ENCODE measurements at places on chromosomes 1 and 21.
A peak's percentile ranks its signal among the peaks of the same experiment; 100 is the strongest.

DNA sequence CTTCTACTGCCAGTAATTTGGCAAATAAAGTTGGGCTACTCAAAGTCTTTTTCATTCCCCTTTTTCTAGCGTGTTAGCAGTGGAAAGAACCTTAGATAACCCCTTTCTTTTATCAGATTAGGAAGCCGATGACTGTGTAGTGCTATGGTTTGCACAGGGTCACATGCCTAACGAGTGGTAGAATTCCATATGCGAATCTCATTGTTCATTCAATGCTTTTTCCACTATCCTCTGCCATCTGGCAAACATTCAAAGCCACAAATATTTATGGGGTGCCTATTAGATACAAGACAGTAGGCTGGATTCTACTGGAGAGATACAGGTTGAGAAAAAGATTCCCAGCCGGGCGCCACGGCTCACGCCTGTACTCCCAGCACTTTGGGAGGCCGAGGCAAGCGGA lies 14.9 kb upstream of the IER5 start:
- H3K27ac ChIP-seq: no peak overlapping the region
- H3K4me1 ChIP-seq: peaks cover 4% of the 10 kb centered on the region
- peaks cover 3% of the 10 kb centered on the region for H3K36me3 ChIP-seq
- no peak for DNase-seq
- peaks cover 12% of the 10 kb centered on the region for H3K27me3 ChIP-seq
- no peak overlapping the region for H3K4me3 ChIP-seq

DNA sequence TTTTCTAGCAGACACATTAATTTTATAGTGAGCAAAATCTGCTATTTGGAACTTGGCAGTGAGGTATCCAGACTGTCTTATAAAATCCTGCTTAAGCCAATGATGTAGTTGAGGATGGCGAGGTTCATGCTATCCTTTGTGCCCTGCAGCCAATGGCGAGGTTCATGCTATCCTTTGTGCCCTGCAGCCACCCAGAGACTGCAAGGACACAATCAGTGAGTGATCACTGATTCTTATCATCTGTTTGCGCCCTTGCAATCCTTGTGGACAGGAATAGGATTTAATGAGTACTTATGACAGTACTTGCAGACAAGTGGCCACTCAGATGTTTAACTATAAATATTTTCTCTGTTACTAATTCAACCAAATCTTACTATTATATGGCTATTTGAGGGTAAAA lies 112.6 kb downstream of the EIF4G3 start:
- peaks cover 13% of the 10 kb centered on the region for H3K36me3 ChIP-seq
- peaks cover under 1% of the 10 kb centered on the region for H3K4me1 ChIP-seq
- DNase-seq: no peak

- H3K4me3 ChIP-seq: no peak overlapping the region
- peaks cover 38% of the 10 kb centered on the region for H3K36me3 ChIP-seq
- H3K27ac ChIP-seq: no peak overlapping the region
- H3K27me3 ChIP-seq: no peaks in the 10 kb centered on the region
- H3K4me1 ChIP-seq: peaks cover 10% of the 10 kb centered on the region
Observed at GRCh38 chr21:33278721-33279120, 12.6 kb downstream of the IL10RB start.

GRCh38 chr1:59994302-59995198 lies 68.0 kb upstream of the CYP2J2 start:
- DNase-seq: no peak
- H3K4me1 ChIP-seq: no peaks in the 10 kb centered on the region
- no peak overlapping the region for H3K4me3 ChIP-seq
- H3K27ac ChIP-seq: no peak overlapping the region
- peaks cover 12% of the 10 kb centered on the region for H3K27me3 ChIP-seq
- no peaks in the 10 kb centered on the region for H3K36me3 ChIP-seq

- no peak overlapping the region for H3K27ac ChIP-seq
- H3K4me1 ChIP-seq: no peaks in the 10 kb centered on the region
- DNase-seq: no peak
- H3K4me3 ChIP-seq: no peak overlapping the region
Observed at GRCh38 chr1:36975642-36976041, 58.7 kb downstream of the GRIK3 start.

DNA sequence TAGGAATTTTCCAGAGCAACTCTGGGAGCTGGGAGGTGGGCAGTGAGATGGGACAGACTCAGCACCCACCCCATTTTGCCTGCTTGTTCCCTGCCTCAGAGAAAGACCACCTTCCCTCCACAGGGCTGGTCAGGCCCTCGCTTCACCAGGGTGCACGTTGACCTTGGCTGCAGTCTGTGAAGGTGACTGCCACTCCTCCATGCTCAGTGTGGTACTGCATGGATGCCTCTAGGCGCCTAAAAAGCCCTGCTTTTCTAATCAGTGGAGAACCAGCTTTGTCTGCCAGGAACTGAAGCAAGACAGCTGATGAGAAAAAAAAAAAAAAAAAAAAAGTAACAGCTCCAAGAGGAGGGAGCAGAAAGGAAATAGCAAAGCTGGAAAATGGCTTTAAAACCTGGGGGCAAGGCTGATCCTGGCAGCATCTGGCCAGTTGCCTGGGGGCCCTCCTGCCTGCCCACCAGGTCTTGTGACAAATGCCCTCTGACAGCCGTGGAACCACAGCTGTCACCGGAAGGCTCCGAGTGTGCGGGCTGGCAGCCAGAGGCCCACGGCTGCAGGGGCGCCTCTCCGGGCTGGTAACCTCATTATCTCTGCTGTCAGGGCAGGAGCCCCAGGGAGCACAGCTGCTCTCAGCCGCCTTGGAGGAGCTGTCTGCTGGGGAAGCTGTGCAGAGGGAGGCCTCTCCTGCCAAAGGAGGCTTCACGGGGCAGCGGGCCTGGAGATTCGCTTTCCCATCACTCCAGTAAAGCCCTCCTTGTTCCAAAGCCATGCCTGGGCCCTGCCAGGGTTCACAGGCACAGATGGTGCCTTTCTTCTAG lies 13.7 kb downstream of the KIAA1614 start:
- H3K27me3 ChIP-seq: peaks cover 21% of the 10 kb centered on the region
- no peak for DNase-seq
- H3K36me3 ChIP-seq: peaks cover 3% of the 10 kb centered on the region

DNA sequence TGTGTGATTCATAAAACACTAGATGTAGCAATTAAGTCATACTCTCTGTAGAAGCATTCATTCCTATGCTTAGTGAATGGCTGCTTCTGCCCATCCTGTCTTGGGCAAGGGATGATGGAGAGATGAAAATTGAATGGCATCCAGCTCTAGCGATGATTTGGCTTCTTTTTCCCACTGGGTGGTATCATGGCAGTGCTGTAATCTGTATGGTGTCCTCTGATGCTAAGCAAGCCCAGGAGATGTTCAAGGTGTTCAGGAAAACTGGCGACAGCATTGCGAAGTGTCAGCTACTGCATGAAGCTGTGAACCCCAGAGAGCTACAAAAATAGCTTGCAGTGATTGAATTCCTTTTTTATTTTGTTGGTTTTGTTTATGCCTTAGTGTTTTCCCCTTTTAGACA lies 48.9 kb upstream of the LEPR start:
- no peak for DNase-seq
- no peak overlapping the region for H3K27ac ChIP-seq
- peaks cover 4% of the 10 kb centered on the region for H3K27me3 ChIP-seq
- no peak overlapping the region for H3K4me3 ChIP-seq
- no peaks in the 10 kb centered on the region for H3K4me1 ChIP-seq
- H3K36me3 ChIP-seq: no peaks in the 10 kb centered on the region

DNA sequence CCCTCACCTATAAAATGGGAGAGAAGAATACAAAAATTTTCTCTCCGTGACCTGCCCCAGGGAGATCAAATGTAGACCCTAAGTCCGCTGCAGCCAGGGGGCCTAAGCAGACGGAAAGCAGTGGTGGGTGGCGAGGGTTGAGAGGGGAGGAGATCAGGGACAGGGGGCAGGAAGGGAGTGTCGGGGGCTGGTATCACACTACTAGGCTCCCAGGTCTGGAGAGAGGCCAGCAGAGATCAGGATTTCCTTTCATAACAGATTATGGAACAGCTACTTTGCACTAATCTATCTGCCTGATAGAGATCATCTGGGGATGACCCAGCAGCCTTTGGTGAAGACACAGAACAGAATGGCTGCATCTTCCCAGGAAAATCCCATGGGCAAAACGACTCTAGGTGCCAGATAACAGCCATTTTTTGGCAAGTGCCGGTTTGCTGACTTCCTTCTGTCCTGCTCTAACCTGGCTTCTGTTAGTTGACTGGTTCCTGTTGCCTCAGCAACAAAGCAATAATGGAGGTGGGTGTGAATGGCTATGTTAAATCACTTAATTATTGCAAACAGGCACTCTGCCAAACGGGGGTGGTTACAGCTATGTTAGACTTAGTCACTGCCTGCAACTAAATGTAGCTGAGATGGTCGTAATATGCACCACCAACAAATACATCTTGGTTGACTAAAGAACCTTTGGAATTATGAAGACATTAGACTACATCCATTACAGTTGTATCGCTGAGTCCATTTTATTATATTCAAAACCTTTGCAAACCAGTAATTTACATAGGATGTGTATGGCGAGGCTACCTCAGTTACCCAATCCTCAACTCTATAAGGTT lies 30.0 kb upstream of the EPS8L3 start:
- DNase-seq: no peak
- peaks cover 12% of the 10 kb centered on the region for H3K27me3 ChIP-seq
- H3K4me3 ChIP-seq: no peak overlapping the region
- peaks cover 59% of the 10 kb centered on the region for H3K4me1 ChIP-seq
- H3K36me3 ChIP-seq: no peaks in the 10 kb centered on the region

GRCh38 chr1:221832617-221833016 lies 90.7 kb upstream of the DUSP10 start:
- no peak for DNase-seq
- no peaks in the 10 kb centered on the region for H3K27me3 ChIP-seq
- H3K27ac ChIP-seq: no peak overlapping the region
- H3K36me3 ChIP-seq: no peaks in the 10 kb centered on the region
- H3K4me1 ChIP-seq: peaks cover 16% of the 10 kb centered on the region

GRCh38 chr1:57192222-57192621 lies 226.4 kb upstream of the C8B start:
- peaks cover 4% of the 10 kb centered on the region for H3K27me3 ChIP-seq
- no peaks in the 10 kb centered on the region for H3K36me3 ChIP-seq
- H3K27ac ChIP-seq: no peak overlapping the region
- H3K4me1 ChIP-seq: no peaks in the 10 kb centered on the region
- no peak overlapping the region for H3K4me3 ChIP-seq

- no peaks in the 10 kb centered on the region for H3K4me1 ChIP-seq
- H3K27ac ChIP-seq: no peak overlapping the region
- no peak overlapping the region for H3K4me3 ChIP-seq
- no peak for DNase-seq
Observed at GRCh38 chr21:31878831-31879230, 6.0 kb downstream of the HUNK start.

- peak overlapping the region; percentile 99 for H3K27ac ChIP-seq
- H3K27me3 ChIP-seq: peaks cover 2% of the 10 kb centered on the region
- DNase-seq: no peak
- H3K4me3 ChIP-seq: peak overlapping the region; percentile 97
- H3K36me3 ChIP-seq: peaks cover 11% of the 10 kb centered on the region
Observed at GRCh38 chr1:183636334-183636682, 725 bp upstream of the ARPC5 start.

DNA sequence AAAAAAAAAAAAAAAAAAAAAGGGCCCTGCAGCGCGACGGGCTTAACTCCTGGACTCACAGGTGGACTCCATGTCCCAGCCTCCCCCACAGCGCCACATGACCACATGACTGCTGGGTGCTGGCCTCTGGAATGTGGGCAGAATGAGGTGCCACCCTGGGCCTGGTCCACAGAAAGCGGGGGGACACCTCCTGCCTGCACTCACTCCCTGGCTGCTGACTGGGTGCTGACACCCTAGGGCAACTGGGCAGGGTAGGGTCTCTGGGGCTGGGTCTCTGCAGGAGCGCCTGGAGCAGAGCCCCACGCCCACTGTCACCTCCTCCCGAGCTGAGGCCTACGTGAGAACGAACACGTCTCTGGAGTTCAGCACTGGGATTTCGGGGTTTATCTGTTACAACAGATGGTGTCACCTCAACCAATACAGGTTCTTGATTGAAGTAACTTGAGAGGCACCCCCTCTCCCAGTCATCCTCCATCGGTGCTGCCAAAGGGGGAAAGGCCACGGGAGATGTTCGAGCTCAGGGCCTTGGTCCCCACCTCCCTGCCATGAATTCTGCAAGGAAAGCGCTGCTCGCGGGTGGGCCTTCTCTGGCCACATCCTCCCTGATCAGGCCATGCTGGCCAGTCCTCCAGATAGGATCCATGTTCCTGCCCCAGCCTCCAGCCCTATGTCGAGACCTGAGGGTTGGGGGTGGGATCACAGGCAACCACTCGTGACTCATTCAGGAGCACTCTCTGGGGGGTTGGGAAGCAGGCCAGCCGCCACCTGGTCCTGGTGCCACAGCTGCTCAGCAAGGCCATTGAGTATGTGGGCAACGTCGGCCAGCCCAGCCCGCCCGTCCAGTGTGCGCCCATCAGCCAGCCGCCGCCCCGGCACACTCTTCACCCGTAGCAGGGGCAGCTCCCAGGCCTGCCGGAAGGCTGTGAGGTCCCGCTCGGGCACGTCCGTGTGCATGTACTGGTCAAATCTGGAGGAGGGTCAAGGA lies 5.4 kb downstream of the CPLANE2 start:
- peaks cover 12% of the 10 kb centered on the region for H3K36me3 ChIP-seq
- H3K27me3 ChIP-seq: peaks cover 18% of the 10 kb centered on the region
- H3K4me3 ChIP-seq: no peak overlapping the region
- no peak for DNase-seq

DNA sequence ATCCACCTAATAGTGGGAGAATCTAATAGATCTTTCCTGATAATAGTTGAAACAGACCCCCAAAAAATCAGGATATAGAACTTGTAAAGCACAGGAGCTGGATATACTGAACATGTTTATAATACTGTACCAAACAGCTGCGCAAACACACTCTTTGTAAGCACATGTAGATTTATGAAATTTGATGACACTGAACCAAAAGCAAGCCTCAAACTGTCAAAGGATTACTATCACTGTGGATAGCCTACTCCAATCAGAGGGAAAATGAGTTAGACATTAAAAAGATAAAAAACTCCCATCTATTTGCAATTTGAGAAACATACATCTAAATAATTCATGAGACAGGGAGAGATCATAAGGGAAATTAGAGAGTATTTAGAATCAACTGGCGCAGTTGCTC lies 26.1 kb downstream of the RCAN3 start:
- peak overlapping the region; percentile 47 for H3K27ac ChIP-seq
- peaks cover 6% of the 10 kb centered on the region for H3K4me1 ChIP-seq
- DNase-seq: no peak
- peaks cover 16% of the 10 kb centered on the region for H3K36me3 ChIP-seq
- no peak overlapping the region for H3K4me3 ChIP-seq
- H3K27me3 ChIP-seq: no peaks in the 10 kb centered on the region

- H3K27me3 ChIP-seq: no peaks in the 10 kb centered on the region
- H3K36me3 ChIP-seq: no peaks in the 10 kb centered on the region
- no peaks in the 10 kb centered on the region for H3K4me1 ChIP-seq
- no peak overlapping the region for H3K4me3 ChIP-seq
- DNase-seq: no peak
- no peak overlapping the region for H3K27ac ChIP-seq
Observed at GRCh38 chr1:57966751-57967406, 543.0 kb upstream of the DAB1 start.

GRCh38 chr1:212254853-212255363 lies 30.3 kb upstream of the PPP2R5A start:
- H3K4me3 ChIP-seq: peak overlapping the region; percentile 53
- H3K27me3 ChIP-seq: no peaks in the 10 kb centered on the region
- peak overlapping the region; percentile 1 for H3K27ac ChIP-seq
- peaks cover 1% of the 10 kb centered on the region for H3K36me3 ChIP-seq
- DNase-seq: no peak

All from stimulated activated naive B cell treated with anti-CD40 and anti-IgM and Interleukin-4, amounts not matched to agents 10 μg/mL and 1 μg/mL and 100 μg/mL, for 72 hours (primary cell).